ENCODE measurements at places on chromosomes 4 and X.
A peak's percentile ranks its signal among the peaks of the same experiment; 100 is the strongest.

GRCh38 chr4:25441519-25442117 lies 64.6 kb downstream of the ANAPC4 start:
- DNase-seq, result peak; percentile 28

DNA sequence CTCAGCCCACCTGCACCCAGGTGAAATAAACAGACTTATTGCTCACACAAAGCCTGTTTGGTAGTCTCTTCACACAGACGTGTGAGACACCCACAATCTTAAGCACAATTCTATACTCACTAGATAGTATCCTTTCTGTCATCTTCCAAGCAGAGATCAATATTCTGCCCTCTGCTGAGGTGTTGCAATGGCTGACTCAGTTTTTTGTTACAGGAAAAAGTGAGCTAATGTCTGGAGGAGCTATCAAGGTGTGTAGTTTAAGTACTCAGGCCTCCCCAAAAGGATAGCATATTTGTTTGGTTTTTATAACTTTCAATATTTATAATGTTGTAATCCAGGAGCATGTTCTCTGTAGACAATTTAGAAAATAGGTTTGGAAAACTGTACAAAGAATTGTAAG lies 775.2 kb upstream of the POU3F4 start:
- DNase-seq, result no peak

- DNase-seq, result no peak
These were observed 101.1 kb downstream of the ATP8A1 start for GRCh38 chr4:42555828-42556227.

DNA sequence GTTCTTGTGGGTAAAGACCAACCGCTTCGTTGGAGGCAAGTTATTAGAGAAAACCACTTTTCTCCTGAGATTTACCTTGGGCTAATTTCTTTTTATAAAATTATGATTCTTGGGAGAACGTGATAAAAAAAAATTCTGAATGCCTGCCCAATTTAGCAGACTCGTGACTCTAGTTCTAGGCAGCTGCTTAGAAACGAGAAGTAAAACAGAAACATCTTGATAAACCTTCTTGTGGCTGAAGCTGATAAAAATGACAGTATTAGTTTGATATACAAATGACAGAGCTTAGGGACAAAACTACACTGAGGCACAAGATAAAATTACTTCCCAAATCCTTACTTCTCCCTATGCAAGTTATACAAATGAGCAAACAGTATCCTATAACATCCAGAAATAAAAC lies 458.9 kb upstream of the TEX13C start:
- DNase-seq, result no peak

GRCh38 chr4:38076153-38076669 lies 116.0 kb downstream of the PTTG2 start:
- peak; percentile 34 for DNase-seq

DNA sequence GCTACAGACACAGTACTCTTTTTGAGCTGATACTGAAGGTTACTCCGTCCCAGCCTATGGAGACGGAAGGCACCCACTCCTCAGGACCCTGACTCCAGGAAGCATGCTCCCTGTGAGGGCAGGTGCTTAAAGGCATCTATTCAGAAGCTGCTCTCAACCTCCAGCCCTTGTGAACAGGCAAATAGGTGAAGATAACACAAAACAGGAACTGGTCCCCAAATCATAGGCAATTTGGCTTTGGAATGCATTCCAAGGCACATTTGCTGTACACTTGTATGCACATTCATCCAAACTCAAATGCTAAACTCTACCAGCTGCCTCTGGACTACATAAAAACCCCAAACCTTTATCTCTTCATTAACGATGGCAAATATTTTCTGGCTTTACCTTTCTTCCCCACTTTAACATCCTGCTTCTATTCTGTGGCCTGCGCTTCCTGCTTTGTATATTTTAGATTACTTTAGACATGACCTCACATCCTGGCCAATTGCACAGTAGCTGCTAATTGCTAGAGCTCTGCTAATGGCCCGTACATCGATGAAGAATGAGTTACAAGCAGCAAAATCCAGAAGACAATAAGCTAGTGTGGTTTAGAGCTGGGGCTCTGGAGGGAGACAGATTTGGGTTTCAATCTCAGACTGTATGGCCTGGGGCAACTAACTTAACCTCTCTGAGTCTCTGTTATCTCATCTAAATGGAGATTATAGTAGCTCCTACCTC lies 3.2 kb downstream of the SEL1L3 start:
- DNase-seq, result no peak

- DNase-seq, result no peak
These were observed 54.1 kb downstream of the C4orf51 start for GRCh38 chr4:145734031-145734430.

- no peak for DNase-seq
These were observed 15.3 kb upstream of the PRR27 start for GRCh38 chr4:70138751-70139150.
